Gastrocnemius medialis (tissue), 4 donors: ENCODE measurements at places on chromosomes 1 and 21.
A peak's percentile ranks its signal among the peaks of the same experiment; 100 is the strongest.

DNA sequence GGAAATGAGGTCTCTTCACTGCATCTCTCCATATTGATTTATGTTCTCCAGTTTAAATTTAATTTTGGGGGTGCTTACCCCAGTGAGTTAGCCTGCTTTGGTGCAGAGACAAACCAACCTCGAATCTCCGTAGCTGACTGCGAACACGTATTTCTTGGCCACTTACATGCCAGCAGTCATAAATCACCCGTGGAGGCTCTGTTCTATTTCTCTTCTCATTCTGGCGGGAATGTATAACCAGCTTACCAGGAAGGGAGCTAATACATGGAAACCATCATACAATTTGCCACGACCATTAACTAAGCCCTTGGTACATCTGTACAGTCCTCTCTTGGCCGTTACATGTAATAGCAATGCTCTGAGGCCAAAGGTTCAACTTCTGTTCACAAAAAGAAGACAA lies 148.0 kb downstream of the PLA2G4A start:
- DNase-seq: no peak

- no peak for DNase-seq
Measured at GRCh38 chr1:197633447-197634078, 141.7 kb downstream of the DENND1B start.

GRCh38 chr1:204263254-204263910 lies 49.6 kb upstream of the GOLT1A start:
- DNase-seq: no peak

DNA sequence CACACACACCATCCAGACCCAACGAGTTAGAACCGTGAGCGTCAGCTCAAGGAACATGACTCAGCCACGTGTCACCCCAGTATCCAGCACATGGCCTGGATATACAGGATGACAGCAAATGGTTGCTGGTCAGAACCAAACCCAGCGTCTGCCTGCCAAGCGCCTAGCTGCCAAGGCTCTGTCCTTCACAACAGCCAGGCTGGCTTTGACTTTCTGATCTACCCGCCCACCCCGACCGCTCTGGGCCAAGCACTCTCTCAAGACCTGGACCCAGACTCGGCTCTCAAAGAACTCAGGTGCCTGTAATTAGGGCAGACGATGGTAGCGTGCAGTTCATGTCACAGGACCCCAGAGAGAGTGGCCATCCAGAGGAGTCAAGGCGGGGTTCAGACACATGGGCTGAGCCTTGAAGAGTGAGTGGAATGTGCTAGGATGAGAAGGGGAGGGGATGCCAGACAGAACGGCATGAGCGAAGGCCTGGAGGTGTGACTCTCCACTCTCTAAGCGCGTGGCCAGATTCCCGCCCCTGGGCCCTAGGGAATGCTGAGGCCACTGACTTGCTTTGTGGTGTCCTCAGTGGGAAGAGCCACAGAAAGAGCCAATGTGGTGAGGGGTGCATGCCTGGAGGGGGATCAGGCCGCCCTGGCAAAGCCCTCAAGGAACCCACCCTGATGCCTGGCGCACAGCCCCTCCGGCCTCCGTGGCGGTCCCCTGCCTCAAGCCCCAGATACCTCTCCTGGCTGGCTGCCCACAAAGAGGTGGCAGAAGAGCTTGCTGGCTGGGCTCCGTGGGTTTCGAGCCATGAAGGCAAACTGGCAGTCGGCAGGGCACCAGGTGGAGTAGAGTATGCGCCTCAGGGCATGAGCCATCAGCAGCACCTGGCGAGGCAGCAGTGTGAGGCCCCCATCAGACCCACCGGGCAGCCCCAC lies 7.0 kb downstream of the SH2D5 start:
- DNase-seq: no peak

DNA sequence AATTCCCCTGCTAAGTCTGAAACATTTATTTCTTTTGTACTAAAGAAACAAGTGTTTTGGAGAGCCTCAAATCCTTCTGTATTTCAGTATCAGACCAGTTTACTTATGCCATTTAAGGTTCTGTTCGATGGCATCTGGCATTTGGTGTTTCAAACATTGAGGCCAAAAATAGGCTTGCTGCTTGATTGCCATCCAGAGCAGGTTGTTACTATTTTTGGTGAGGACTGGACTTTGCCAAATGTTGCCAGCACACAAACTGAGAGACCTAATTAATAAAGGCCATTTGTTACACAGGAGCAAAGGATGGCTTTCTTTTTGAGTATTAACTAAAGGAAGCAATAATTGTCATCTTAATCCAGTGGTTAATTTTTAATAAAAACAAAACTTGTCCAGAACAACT lies 26.2 kb downstream of the VPS45 start:
- peak; percentile 24 for DNase-seq

DNA sequence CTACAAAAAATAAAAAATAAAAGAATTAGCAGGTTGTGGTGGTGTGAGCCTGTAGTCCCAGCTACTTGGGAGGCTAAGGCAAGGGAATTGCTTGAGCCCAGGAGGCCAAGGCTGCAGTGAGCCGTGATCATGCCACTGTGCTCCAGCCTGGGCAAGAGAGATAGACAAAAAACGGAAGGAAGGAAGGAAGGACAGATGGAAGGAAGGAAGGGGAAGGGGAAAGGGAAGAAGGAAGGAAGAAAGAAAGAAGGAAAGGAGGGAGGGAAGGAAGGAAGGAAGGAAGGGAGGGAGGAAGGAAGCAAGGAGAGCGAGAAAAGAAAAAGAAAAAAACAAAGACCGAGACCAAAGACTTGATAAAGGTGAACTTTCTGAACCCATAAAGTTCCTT lies 25.3 kb upstream of the RAP1A start:
- DNase-seq: no peak

DNA sequence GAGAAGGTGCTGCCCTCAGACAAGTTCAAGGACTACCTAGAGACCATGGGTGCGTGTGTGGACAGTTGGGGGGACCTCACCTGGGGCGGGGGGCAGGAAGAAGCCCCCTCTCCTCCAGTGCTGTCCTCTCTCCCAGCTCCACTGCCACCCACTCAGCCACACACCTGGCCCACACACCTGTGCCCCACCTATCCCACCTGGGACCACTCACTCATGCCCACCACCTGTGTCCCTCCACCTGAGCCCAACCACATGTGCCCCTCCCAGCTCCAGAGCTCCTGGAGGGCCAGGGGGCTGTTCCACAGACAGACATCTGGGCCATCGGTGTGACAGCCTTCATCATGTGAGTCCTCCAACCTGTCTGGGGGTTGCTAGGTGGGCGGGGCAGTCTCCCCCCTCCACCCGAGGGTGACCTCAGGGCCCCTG lies 29.0 kb downstream of the TRIM11 start:
- no peak for DNase-seq

DNA sequence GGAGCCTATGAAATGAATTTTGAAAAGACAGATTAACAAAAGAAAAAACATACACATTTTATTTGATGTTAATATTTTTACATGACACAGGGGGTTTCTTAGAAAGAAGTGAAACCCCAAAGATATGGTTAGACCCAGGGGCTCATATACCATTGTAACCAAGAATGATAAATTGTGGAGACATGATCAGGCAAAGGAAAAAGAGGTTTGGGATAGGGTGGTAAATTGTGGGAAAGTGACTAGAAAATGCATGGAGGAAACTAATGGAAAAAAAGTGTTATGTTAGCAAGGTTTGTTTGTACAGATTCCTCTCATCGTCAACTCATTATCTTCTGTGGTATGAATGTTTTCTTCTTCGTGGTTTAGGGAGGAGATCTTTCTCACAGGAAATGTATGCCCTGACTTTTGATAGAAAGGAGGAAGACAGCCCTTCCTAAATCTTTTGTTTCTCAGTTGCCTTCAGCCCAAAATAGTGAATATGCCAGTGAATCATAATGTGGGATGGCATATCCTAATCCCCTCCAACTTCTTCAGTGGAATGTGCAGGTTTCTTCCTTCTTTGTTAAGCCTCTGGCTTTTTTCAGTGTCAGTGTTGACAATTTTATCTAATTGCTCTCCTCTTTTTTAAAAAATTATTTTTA lies 140.4 kb upstream of the UBE2U start:
- no peak for DNase-seq
